ENCODE measurements at places on chromosomes 7 and 10.

- DNase-seq, result no peak
Measured at GRCh38 chr10:74681917-74682627, 144.3 kb upstream of the KAT6B start.

DNA sequence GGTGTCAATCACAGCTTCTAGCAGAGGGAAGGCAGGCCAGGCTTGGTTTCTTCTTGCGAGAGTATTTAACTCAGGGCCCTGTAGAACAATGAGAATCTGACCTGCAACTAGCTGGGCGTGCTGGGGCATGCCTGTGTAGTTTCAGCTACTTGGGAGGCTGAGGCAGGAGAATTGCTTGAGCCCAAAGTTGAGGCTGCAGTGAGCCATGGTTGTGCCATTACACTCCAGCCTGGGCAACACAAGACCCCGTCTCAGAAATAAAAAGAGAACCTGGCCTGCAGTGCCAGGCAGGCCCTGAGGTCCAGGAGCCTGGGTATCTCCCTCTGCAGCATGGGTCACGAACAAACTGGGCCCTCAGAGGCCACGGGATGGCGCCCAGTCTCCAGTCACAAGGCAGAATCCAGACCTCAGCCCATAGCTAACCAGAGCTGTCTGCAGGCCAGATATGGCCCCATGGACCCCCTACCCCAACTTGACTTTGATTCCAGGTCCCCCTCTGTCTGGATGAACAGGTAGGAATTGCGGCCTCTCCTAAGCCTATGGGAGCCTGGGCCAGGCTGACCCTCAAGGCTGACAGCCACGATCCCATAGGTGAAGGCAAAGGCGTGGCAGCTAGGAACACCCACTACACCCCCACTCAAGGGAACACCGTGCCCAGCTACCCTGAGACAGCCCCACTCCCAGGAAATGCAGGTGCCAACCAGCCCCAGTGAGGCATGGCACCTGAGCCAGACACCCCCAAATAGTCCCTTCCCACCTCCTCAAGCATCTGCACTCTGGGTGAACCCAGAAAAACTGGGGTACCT, 102.7 kb upstream of the TNRC18 start:
- DNase-seq, result no peak

GRCh38 chr7:66185680-66186187, 19.4 kb upstream of the TPST1 start:
- DNase-seq, result no peak

DNA sequence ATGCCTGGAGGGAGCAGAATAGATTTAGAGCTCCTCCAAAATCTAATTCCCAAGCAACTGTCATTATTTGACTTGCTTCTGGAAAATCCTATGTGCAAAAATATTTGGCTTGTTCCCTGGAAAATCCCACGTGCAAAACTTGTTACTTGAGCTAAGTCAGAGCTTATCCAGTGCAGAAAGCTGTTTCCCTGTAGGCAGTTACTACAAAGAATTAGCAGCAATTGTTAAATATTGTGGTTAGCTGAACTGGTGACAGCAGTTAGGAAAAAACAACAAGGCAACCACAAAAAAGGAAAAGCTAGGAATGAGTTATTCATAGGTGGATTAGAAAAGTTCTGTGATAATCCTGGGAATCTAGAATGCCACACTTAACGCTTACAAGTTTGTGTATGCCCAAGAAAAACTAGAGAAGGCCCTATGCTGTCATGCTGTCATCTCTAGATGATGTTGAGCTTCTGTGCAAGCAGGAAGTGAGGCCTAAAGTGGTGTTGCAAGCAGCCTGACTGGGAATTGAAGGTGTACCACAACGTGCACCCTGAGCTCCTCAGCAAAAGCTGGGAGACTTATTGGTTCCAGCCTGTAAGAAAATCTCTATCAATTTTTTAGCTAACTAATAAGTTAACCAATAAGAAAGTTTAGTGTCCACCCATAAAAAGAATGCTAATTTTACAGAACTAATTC, 738.6 kb upstream of the LRRTM3 start:
- DNase-seq, result no peak

DNA sequence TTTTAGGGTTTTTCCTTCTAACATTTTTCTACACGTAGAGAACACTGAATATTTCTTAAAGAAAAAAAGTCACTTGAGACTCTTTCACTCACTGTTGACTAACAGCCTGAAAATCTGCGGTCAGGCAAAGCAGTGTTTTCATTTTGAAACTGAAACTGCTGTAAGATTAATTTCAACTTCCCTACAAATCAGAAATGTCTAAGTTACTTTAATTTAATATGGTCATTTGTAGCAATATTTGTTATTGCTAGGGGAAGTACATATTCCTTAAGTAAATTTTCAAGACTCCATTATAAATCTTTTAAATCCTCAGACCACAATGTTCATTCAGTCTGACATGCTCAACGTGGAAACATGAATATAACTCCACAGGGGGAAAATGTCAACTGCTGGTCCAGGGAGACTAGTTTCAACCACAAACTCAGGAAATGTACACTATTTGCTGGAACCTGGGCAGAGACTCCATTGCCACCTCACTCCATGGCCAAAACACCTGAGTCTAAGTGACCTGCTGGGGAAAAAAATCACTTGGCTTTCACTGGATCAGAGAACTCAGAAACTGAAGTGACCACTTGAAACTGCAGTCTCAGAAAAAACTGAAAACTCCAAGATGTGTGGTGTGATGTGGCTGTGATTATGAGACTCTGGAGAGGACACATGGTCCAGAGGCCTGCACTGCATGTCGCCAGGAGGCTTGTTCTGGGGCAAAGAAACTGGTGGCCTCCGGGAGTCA, 161.2 kb downstream of the TAX1BP1 start:
- DNase-seq, result no peak

Measured in tibial nerve (tissue), 4 donors.